ENCODE measurements at places on chromosomes 16 and 17.
A peak's percentile ranks its signal among the peaks of the same experiment; 100 is the strongest.

DNA sequence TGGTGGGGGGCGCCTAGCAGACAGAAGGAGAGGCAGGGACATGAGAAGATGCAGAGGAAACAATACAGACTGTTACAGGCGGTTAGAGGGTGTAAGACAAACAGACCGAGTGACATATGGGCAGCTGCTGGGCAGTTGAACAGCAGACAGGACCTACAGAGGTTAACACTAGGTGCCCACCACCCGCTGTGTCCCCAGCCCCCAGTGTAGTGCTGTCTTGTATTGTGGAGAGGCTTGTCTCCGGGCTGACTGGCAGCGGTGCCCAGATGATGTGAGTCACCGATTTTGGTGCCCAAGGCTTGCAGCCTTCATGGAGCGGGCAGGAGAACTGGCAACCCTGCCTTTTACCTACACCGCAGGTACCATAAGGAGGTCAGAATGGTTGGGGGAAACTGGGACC lies 2.4 kb upstream of the CXCL16 start:
- DNase-seq = no peak

GRCh38 chr17:66784621-66785364 lies 50.1 kb upstream of the CACNG5 start:
- DNase-seq = no peak

GRCh38 chr16:1007284-1007850 lies 25.8 kb downstream of the SOX8 start:
- DNase-seq = no peak

DNA sequence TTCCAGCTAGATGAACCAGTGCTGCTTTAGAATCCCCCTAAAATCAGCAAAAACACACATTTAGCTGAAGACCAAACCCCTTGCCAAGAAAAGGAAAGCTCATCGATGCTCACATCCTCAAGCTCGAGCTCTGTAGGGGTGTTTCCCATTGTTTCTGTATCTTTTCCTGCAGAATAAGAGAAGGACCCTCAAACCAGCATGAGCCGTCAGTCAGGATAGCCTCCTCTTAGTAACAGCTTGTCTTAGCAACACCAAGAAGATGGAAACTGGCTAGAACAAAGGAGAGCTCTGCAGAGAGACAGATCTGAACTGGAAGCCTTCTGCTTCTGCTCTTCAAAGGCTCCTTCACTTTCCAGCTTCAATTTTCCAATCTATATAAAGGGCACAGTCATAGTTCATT lies 32.0 kb downstream of the VAT1L start:
- DNase-seq = no peak

- no peak for DNase-seq
Measured at GRCh38 chr17:31859487-31860008, 504 bp upstream of the COPRS start.

DNA sequence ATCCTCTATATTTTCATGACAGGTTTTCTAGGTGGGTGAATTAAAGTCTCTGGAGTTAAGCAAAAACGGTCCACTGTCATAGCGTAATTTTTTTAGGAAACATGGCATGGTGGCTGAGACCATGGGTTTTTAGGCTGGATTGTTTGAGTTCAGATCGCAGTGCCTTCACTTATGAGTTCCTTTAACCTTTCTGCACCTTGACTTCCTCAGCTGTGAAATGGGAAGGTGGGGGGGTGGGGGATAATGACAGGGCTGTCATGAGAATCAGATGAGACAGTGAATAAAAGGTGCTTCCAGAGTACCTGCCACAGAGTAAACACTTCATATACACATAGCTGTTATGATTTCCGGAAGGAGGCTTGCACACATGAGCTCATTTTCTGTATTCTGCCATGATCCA lies 11.8 kb downstream of the PRCD start:
- DNase-seq = no peak

- DNase-seq = no peak
Measured at GRCh38 chr17:41464682-41465081, 2.5 kb downstream of the KRT32 start.

- DNase-seq = no peak
Measured at GRCh38 chr16:29943846-29944799, 17.8 kb upstream of the TMEM219 start.

DNA sequence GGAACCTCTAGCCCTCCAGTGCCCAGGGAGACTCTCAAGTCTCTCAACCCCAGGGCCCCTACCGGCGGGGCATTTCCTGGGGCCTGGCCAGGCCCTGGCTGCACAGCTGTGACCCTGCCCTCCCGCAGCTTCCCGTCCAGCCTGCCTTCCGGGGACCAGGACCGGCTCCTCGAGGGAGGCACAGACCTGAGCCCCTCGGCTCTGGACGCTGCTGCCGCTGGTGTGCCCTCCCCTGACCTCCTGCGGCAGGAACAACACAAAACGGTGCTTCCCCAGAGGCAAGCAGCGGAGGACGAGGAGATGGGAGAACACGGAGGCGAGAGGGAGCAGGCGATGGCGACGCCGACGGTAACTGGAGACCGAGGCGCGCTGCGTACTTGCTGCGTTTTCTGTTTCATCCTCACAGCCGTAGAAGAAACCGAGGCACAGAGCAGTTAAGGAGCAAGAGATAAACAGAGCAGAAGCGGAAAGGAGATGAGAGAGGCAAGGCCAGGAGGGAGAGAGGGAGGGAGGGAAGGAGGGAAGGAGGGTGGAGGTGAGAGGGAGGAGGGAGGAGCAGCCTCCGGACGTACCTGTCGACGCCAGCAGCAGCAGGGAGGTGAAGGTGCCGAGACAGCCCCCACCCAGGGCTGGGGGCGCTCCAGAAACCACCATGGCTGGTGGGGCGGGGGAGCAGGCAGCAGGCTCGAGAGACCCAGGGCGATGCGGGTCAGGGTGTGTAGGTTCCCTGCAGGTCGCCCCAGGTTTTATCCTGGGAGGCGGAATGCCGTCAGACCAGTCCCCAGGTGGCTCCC lies at the start of gene PRSS22:
TSS of gene PRSS22 (minus strand) at position 720 of the 794 bp plus-strand sequence. CDS start at position 654, 66 bp downstream.
- no peak for DNase-seq

- DNase-seq = no peak
Measured at GRCh38 chr17:2436316-2436905, 35.6 kb upstream of the MNT start.

GRCh38 chr17:62587554-62587953 lies 39.9 kb upstream of the MRC2 start:
- DNase-seq = no peak

GRCh38 chr16:16045879-16046278 lies 96.5 kb downstream of the ABCC1 start:
- DNase-seq = peak; percentile 62

DNA sequence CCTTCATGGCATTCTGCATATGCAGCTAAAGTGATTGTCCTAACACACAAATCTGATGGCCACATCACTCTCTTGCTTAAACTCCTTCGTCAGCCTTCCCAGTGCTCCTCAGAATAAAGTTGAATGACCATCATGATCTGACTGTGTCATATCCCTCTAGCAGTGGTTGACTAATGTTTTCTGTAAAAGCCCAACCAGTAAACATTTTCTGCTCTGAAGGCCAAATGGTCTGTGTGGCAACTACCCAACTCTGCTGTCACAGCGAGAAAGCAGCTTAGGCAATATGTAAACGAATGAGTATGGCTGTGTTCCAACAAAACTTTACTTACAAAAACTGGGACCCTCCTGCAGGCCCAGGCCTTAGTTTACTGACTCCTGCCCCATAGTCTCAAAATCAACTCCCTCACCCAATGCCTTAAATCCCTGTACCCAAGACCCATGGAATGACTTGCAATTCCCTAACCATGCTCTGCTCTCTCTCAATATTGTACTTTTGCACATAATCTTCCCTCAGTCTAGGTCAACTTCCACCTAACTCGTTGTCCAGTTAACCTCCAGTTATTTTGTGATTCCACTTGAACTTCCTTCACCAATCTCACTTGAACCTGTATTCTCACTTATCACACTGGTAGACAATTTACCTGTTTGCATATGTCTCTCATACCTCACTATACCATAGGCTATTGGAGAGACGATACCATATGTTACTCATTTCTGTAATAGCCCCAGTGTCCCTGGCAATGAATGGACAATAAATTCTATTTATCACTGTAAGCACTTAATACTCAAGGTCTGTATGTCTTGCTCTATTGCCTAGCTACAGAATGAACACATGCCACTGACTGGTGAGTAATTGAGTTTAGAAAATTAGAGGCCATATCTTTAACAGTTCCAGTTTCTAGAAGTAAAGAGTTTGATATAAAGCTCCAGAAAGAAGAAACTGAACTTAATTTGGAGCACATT lies 29.1 kb downstream of the TMEM100 start:
- DNase-seq = no peak

GRCh38 chr17:78421534-78422266 lies 43.3 kb downstream of the PGS1 start:
- DNase-seq = peak; percentile 89

DNA sequence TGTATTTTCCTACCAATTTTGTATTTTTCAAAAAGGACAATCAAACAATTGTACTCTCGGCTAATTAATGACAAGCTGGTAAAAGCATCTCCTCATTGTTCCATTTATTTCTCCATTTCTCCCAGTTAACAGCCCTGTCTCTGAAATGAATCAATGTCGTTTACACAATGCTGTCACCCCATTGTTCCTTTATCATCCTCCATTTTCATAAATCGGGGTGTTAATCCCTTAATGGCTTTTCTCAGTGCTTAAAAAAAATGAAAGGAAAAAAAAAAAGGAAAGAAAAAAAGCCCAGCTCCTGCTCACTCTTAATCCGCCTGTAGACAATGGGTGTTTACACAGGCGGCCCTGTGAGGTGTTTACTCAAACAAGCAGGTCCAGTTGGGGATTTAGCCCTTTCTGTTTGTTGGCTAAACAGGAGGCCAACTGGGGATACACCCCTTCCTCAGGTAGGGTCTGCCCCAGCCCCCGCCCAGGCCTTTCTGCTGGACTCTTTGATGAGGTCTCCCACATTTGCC lies 86.8 kb upstream of the SALL1 start:
- DNase-seq = no peak

DNA sequence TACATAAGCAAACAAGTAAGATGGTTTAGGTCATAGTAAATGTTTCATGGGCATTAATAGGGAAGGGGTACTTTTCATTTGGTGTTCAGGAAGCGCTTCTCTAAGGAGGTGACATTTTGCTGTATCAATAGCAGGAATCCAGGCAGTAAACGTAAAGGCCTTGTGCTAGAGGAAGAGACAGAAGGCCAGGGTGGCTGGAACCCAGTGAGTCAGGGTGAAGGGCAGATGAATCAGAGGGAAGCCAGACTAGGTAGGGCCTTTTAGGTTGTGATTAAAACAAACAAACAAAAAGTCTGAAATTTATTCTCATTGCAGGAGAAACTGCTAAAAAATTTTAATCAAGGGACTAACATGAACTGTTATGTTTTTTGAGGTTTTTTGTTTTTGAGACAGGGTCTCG lies 6.5 kb downstream of the BMERB1 start:
- DNase-seq = no peak

DNA sequence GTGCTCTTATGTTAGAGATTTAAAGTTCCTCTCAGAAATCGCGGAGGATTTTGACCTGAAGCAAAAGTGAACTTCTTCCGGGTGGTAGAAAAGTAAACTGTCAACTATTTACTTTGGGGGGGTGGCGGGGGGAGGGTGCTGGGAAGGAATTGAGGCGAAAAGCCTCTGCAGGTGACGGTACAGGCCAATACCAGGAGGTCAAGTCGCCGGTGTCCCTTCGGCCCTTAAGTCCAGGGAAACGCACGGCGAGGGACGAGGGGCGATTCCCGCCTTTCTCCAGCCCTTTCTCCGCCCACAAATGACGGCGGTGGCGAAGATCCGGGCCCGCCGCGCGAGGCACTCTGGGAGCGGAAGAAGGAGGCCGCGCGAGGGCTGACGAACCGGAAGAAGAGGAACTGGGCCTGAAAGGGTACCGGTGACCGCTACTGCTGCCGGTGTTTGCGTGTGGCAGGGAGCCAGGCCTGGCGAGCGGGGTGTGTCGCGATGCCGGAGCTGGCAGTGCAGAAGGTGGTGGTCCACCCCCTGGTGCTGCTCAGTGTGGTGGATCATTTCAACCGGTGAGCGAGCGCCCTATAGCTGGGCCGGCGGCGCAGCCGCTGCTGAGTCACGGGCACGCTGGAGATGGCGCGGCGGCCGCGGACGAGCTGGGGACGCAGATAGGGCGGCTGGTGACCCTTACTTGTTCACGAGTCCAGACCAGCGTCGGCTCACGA lies at the start of gene PSMD7:
TSS of gene PSMD7 (plus strand) at position 383 of the 713 bp plus-strand sequence. CDS start at position 484, 101 bp downstream.
- peak; percentile 92 for DNase-seq

DNA sequence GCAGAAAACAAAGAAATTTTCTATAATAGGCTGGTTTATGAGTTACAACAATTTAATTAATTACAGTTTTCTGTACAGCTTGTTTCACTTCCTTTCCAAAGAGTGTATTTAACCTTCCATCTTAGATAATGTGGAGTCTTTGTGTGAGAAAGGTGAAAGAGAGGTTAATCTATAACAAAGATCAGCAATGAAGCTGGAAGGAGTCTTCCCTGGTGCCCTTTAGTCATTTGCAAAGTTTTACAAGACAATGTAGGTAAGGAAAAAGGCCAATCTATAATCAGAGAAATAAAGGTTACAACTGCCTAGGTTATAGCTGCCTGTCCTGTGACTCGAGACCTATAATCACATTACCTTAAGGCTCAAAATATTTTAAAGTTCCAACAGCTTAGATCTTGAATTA lies 142.0 kb downstream of the ZNF18 start:
- no peak for DNase-seq

GRCh38 chr17:46788796-46789195 lies 29.7 kb downstream of the WNT3 start:
- DNase-seq = no peak

DNA sequence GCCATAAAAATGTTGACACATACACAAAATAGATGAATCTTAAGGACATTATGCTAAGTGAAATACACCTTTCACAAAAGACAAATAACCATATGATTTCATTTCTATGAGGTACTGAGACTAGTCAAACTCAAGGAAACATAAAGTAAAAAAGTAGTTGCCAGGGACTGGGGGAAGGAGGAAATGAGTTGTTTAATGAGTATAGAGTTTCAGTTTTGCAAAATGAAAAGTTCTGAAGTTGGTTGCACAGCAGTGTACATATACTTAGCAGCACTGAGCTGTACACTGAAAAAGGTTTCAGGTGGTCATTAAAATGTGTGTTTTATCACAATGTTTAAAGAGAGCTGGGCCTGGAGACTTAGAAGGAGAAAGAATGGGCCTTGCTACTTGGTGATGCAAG lies 4.7 kb upstream of the SLC13A2 start:
- DNase-seq = no peak

GRCh38 chr16:3059041-3059722 lies 6.3 kb upstream of the IL32 start:
- peak; percentile 96 for DNase-seq

DNA sequence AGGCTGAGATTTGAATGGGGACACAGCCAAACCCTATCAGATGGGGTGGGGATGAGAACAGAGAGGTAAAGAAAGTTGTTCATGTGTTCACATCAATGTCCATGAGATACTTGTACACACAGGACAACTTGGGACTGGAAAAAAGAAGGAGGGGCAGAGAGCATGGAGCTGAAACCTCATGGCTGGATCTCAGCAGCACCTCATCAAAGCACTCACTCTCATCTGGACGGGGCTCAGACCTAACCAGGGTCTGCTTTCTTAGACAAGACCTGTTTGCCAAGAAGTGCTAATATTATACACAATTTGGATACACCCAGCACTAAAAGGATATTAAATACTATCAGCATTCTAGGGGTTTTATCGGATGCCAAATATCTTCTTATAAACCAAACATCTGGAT lies 399.8 kb downstream of the SLC39A11 start:
- no peak for DNase-seq

GRCh38 chr16:68696514-68696913 lies 40.6 kb upstream of the CDH1 start:
- no peak for DNase-seq

Data from ecto neural progenitor cell (in vitro differentiated cells).